ENCODE measurements at places on chromosomes 1 and 21.

DNA sequence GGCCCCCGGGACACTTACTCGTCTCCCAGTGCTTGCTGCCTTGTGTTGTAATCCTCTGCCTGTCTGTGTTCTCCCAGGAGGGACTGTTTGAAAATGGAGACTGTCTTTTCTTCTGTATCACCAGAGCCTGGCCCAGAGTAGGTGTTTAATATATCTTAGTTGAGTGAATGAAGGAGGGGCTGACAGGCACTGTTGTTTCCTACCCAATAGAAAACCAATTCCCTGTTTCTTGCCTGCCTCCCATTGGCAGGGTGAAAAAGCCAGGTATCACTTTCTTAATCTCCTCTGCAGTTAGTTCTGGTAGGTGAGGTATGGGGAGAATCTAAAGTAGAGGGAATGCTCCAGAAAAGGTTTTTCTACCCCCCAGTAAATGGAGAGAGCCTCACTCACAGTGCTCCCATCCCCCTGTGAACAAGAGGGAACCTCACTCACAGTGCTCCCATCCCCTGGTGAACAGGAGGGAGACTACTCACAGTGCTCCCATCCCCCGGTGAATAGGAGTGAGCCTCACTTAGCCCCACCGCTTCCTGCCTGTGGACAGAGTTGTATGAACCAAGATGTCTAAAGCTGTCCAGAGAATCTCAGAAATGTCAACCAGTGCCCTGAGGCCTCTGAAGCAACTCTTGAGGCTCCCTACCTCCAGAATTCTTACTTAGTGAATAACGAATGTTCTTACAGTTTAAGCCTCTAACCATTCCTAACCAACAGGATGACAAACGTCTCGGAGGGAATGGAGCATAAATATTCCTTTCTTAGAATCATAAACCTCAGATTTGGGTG lies at the start of gene GJA5:
Gene GJA5, minus strand, starts transcription at position 122 of the 780 bp plus-strand sequence. CDS start 1,364 bp downstream, outside the sequence.
- DNase-seq, result no peak

DNA sequence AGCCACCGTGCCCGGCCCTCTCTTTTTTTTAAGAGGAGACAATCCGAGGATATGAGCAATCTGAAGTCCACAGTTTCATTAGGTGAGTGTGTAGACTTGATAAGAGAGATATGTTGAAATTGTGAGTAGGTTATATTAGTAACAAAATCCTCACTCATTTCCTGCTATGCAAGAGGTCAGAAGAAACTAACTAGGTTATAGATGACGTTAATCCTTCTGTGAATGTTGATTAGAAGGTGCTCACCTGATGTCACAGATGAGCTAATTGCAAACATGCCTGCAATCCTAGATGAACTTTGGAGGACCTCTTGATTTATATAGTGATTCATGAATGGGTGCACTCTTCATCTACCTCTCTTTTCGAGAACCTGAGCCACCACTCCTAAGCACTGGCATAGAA lies 29.3 kb downstream of the NTMT2 start:
- no peak for DNase-seq

DNA sequence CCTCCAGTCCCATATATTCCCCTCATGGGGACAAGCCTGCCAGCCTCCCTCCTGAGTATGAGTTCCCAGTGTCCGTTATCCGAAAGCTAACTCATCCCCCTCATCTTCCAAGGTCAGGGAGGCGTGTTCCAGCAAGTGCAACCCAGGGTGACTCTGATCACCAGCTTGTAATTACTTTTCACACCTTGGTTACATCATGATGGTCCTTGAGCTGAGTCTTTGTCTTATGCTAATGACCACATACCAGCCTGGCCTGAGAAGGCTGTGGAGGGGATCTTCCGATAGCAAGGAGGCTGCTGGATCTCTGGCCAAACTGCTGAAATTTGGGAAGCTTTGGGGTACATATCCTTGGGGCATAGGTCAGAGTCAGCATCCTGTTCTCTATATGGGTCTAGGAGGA lies 99.6 kb downstream of the DDX20 start:
- DNase-seq, result no peak

DNA sequence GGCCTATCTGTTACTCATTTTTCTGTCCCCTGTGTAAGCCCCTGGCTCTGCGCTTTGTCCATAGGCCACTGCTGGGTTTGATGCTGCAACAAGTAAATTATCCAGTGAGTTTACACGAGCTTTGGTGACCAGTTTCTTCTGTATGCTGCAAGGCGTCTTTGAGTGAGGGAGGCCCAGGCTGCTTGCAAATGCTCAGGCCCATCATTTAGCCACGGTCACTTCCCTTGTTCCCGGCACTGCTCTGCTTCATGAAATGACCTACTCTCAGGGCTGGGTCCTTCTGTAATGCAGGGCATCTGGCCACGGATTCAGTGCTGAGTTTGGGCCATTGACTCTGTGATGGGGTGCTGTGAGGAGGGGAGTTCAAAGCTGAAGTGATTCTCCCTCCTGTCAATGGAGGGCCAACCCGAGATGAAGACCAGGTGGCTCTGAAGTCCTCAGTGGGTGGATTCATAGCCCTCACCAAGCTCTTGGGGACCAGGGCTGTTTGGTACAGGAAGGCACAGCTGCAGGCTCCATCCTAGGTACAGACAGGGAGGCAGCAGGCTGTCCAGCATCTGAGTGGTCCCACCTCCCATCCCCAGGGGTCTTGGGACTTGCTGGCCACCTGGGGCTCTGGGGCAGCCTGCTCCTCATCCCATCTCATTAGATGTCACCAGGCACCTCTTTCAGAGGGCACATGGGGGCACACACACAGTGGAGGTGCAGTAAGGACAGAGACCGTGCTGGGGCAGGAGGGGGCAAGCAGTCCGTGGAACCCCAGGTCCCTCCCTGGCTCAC lies 21.7 kb downstream of the LHX4 start:
- no peak for DNase-seq

- no peak for DNase-seq
Measured at GRCh38 chr21:27631471-27631870, 664.6 kb upstream of the ADAMTS5 start.

DNA sequence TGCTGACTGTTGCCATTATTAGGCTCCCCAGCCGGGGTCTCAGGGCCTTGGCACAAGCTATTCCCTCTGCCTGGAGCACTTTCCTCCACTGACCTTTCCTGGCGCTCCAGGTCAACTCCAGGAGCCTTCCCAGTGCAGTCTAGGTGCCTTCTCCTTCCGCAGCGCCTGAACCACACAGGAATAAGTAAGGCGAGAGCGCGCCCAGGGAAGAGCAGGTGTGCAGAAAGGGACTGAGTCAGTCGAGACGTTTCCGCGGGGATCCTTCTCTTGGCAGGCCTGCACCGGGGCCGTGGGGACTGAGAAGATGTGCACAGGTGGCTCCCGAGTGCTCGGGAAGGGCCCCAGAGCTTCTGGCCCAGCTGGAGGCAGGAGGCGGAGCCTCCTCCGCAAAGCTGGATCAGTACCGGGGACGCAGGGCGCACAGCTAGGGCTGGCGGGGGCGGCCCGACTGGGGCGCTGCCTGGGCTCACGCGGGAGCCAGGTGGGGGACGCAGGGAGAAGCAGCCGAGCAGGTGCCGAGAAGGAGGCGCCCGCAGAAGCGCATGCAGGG lies 765 bp upstream of the BMP8A start:
- DNase-seq, result no peak

GRCh38 chr1:17080880-17081279 lies 27.0 kb upstream of the SDHB start:
- no peak for DNase-seq

DNA sequence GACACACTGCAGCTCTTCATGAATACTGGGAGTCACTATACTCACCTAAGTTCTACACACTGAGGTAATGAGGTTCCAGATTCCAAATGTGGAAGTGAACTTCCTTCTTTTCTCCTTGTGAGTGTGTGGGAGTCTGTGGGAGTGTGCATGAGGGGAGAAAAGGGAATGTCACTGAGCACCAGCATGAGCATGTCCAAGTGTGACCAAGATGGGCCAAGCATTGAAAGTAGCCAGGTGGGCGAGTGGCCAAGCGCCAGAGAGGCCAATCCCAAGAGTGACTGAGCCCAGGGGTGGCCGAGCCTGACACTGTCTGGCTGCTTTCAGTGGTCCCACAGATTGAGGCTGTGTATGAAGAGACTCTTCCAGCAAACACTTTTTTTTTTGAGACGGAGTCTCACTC lies 132.3 kb downstream of the HLCS start:
- no peak for DNase-seq

GRCh38 chr1:76867342-76868130 lies at the start of gene ST6GALNAC5:
Gene ST6GALNAC5, plus strand, starts transcription at chr1:76867480.
- DNase-seq, result peak; percentile 54

DNA sequence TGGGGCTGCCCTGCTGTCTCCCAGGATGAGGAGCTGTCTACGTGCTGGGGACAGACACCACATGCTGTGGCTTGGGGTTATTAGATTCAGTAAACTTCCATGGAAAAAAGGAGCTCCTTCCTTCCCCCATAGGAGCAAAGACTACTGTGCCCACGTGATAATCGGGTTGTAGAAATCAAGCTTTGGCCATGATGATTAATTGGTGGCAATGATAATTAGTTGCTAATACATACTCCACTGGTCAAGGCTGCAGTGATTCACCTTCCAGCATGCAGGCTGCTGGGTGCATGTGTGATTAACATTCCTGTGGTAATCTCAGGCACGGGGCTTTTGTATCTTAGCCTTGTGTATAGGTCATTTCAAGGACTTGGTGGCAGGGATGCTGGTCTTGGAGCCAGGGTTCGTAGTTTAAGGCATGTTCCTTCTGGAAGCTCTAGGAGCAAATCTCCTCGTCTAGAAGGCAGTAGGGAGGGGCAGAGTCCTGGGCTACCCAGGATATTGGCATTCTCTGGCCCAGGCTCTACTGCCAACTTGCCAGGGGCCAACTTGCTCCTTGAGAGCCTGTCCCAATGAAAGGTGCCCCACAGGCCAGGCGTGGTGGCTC lies 41.4 kb downstream of the TMCO4 start:
- no peak for DNase-seq

DNA sequence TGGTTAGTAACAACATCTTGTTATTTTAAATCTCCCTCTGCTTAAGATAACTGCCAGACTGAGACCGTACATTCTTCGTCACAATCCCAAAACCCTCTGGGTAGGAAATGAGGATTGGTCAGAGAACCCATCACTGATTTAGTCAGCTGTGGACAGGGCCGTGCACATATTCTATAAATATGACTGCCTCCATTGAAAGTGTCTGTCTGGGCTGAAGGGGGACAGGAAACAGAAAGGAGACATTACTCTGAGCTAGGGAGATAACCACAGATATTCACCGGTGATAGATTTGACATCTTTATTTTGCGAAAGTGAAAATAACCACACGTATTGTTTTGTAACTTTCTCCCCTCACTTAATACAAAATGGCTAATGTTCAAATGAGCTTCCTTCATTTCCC lies 36.9 kb upstream of the ST6GALNAC5 start:
- DNase-seq, result no peak

DNA sequence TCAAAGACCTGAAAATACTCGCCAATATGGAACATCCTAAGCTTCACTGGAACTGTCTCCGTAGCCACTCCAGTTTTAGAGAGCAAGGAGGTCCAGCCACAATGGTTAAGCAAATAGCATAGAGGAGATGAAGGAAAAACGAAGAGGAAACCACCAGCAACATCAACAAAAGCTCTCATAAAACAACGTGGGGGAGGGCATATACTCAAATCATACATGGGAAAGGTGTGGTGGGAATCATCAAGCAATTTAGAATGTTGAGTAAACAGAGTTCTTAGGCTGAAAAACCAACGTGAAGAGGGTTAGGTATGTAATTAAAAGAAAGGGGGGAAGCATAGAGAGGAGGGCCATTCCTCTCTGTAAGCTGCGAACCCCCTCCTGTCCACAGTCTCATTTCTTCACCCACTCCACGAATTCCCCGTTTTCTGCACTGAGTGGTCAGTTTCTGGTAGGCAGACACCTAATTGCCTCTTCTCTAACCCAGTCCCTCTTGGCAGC lies 1.0 kb downstream of the TMEM59 start:
- DNase-seq, result no peak

DNA sequence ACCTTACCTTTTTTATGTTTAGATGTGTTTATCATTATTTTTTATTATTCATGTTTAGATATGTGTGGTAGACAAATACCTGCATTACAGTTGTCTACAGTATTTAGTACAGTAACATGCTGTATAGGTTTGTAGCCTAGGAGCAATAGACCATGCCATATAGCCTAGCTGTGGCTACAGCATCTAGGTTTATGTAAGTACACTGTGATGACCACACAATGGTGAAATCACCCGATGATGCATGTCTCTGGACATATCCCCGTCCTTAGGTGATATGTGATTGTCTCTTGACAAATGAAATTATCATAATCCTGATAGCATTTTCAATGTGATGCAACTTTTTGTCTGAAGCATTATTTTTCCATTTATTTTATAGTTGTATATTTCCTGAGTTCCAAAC lies 121.2 kb downstream of the DISP1 start:
- DNase-seq, result no peak
